Inflammatory macrophage (primary cell): ENCODE measurements at places on chromosomes 7 and 10.
A peak's percentile ranks its signal among the peaks of the same experiment; 100 is the strongest.

- DNase-seq: peak; percentile 38
These were observed 28.9 kb downstream of the MAT1A start for GRCh38 chr10:80260295-80261243.

DNA sequence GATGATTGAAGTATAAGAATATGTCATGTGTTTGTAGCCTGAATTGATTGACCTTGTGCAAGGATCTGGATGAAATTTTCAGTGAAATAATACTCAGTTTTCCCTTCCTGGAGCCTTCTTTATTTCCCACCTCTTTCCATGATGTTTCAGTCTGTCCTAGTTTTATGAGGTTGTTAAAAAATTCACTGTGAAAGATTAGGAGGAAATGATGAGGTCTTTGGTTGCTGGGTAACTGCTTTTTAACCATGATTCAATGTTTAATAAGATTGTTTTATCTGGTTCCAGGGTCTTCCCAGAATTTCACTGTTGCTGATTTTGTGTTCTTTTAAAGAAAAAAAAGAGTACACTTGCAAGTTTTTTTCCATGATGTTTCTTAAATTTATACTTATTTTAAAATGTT, 221.5 kb downstream of the MBL2 start:
- DNase-seq: no peak

- DNase-seq: peak; percentile 74
These were observed 337.7 kb upstream of the NPVF start for GRCh38 chr7:25565949-25566348.

- DNase-seq: no peak
These were observed 29.3 kb upstream of the PSMG3 start for GRCh38 chr7:1598961-1599639.
